ENCODE measurements at places on chromosomes 7 and 10. TPM values are rescaled to one million over a fixed set of nuclear protein-coding genes. Genes with fewer than 3 reads are reported as not detected.

DNA sequence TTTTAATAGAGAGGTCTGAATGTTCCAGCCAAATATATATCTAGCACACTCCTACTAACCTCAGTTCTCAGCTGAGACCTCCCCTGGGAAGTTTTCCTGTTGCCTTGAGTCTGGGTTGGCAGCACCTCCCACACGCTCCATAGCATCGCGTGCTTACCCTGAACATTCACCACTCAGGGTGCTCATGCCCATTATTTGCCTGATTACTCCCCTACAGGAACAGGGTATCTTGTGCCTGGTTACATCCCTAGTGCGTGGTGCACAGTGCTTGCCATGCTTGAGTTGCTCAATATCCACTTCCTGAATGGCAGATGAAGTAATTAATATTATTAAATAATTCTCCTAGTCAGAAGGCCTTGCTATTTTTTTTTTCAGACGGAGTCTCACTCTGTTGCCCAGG, 269.9 kb upstream of the IMMP2L start:
- no peak for DNase-seq

SYT15B gene
- total RNA-seq: 0.43 TPM

GRID1 gene
- total RNA-seq: not detected

GRCh38 chr10:96700374-96701099, 19.8 kb downstream of the PIK3AP1 start:
- no peak for DNase-seq

- DNase-seq: no peak
Measured at GRCh38 chr7:66088861-66089838, 13.5 kb downstream of the ASL start.

DNA sequence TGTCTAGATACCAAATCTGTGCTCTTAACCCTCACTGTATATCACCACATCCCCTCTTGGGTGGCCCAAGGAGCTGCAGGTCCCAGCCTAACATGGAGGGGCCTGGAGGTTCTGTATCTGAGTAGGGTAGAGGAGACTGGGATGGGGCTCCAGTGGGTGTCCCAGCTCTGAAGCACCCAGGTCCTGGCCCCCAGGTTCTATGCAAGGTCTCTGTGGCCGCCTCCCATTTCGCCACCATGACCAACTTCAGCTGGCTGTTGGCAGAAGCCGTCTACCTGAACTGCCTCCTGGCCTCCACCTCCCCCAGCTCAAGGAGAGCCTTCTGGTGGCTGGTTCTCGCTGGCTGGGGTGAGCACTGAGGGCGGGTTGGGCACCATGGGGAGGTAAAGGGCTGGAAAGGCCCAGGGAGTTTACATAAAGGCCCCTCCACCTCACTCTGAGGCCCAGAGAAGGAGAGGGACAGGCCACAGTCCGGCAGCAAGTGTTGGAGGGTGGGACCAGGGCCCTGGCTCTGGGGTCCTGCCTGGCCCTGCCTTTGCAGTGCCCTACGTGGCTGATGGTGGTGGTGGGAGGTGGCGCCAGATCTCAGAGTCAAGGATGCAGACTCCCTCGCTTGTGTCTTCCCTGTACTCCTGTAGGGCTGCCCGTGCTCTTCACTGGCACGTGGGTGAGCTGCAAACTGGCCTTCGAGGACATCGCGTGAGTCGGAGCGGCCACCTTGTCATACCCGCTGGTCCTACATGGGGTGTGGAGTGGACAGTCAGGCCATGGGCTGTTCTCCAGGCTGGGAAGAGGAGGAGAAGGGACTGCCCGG, 10.2 kb downstream of the GHRHR start:
- DNase-seq: no peak

TMEM72 gene
- not detected for total RNA-seq

FRMPD2 gene
- not detected for total RNA-seq

GRCh38 chr7:101995121-101995520, 177.7 kb downstream of the CUX1 start:
- DNase-seq: no peak

SPDYE2 gene
- not detected for total RNA-seq

OR2A5 gene
- total RNA-seq: not detected

Measured in natural killer cell (primary cell).